ENCODE measurements at places on chromosomes 4 and X.
A peak's percentile ranks its signal among the peaks of the same experiment; 100 is the strongest.

DNA sequence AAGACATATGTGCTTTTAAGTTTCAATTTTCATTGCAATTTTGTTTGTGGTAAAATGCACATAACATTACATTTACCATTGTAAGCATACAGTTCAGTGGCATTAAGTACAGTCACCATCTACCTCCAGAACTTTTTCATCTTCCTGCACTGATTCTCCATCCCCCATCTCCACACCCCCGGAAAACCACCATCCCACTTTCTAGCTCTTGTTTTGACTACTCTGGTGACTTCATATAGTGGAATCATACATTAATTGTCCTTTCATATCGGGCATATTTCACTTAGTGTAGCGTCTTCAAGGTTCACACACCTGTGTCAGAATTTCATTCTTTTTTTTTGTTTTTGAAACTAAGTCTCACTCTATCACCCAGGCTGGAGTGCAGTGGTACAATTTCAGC is 143.5 kb downstream of the GPR143 start:
- H3K4me3 ChIP-seq, result no peak overlapping the region
- no peaks in the 10 kb centered on the region for H3K4me1 ChIP-seq
- no peak for DNase-seq
- no peaks in the 10 kb centered on the region for H3K27me3 ChIP-seq
- H3K27ac ChIP-seq, result no peak overlapping the region

- peaks cover 1% of the 10 kb centered on the region for H3K27me3 ChIP-seq
- no peak overlapping the region for H3K4me3 ChIP-seq
- no peak overlapping the region for H3K27ac ChIP-seq
These were observed 170.9 kb downstream of the FRMPD4 start for GRCh38 chrX:12309040-12309743.

DNA sequence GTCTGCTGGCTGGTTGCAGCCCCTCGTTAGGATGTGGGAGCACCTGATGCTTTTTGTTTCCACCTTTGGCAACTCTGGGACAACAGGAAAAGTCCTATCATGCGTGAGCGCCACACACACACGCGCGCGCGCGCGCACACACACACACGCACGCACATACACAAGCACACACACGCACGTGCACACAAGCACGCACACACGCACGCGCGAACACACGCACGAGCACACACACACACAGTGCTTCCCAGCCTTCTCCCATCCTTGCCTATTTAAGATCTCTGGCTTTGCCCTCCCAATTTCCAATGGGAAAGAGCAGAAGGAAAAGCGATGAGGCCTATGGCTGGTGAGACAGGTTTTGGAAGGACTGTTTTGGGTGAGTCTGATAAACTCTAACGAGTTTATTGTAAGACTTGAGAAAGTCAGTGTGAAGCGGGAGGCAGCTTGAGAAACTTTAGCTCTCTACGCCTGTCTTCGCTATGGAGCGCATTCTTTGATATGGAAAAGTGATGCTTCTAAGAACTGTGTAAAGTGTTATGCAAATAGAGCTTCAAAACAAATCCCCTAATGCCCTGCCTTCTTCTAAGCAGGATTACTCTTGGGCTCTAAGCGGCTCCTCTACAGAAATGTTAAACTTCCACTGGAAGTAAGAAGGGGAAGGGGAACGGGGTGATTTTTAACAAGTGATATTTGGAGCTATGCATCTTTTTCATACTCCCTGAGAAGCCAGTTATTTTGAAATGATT is 11.8 kb downstream of the SUPT20HL1 start:
- no peak overlapping the region for H3K4me3 ChIP-seq
- no peaks in the 10 kb centered on the region for H3K4me1 ChIP-seq
- no peaks in the 10 kb centered on the region for H3K36me3 ChIP-seq
- H3K27me3 ChIP-seq, result peaks cover 25% of the 10 kb centered on the region
- no peak overlapping the region for H3K27ac ChIP-seq

DNA sequence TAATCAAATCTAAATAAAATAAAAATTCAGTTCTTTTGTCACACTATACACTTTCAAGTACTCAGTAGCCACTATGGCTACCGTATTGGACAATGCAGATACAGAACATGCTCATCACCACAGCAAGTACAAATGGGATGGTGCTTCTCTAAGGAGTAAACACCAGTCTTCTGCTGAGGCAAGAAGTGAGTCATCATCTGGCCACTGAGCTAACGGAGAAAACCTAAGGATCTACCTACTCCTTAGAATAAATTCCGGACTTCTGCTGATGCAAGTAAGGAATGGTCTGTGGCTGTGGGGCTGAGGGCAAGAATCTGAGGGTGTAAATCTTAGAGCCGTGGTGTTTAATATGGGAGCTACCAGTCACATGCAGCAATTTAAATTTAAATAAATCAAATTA is 11.3 kb upstream of the RBMXL3 start:
- H3K27me3 ChIP-seq, result peaks cover 21% of the 10 kb centered on the region
- no peak overlapping the region for H3K27ac ChIP-seq
- H3K4me3 ChIP-seq, result no peak overlapping the region
- no peaks in the 10 kb centered on the region for H3K36me3 ChIP-seq
- no peaks in the 10 kb centered on the region for H3K4me1 ChIP-seq

DNA sequence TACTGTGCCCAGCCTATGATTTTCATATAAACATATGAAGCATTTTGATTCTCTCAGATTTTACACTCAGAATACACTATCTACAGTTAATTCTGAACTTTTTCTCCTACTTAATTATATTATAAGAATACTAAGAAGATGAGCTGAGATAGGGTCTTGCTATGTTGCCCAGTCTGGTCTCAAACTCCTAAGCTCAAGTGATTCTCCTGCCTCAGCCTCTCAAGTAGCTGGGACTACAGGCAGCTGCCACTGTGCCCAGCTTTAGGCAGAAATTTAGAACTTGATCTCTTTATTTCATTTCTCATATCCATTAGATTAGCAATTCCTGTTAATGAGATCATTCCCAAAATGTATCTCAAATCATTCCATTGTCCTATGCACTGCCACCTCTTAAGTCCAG is 4.7 kb upstream of the LARP1B start:
- no peaks in the 10 kb centered on the region for H3K36me3 ChIP-seq
- H3K4me3 ChIP-seq, result no peak overlapping the region
- no peak for DNase-seq
- no peaks in the 10 kb centered on the region for H3K27me3 ChIP-seq

- no peaks in the 10 kb centered on the region for H3K36me3 ChIP-seq
- H3K27me3 ChIP-seq, result no peaks in the 10 kb centered on the region
- H3K4me1 ChIP-seq, result no peaks in the 10 kb centered on the region
- no peak for DNase-seq
- no peak overlapping the region for H3K27ac ChIP-seq
These were observed 537.8 kb upstream of the BOD1L1 start for GRCh38 chr4:14165222-14165920.

- no peaks in the 10 kb centered on the region for H3K27me3 ChIP-seq
- no peaks in the 10 kb centered on the region for H3K4me1 ChIP-seq
- DNase-seq, result no peak
- H3K4me3 ChIP-seq, result no peak overlapping the region
These were observed 48.5 kb downstream of the SMIM31 start for GRCh38 chr4:164802301-164802901.

DNA sequence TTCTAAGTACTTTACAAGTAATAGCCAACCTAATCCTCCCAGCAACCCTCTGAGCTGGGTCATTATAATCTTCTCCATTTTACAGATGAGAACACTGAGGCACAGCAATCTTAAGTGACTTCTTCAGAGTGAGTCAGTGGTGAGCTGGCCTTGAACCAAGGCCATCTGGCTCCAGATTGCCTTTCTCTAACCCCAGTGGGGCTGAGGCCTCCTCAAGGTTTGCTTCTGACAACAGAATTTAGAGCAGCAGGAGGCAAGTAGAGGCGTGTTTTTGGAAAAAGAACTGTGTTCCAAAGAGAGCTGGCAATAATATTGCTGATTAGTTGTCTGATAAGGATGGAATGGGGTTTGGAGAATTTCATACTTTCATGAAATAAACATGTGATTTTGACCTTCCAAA is 41.2 kb downstream of the PIR start:
- no peaks in the 10 kb centered on the region for H3K36me3 ChIP-seq
- no peak overlapping the region for H3K27ac ChIP-seq
- no peak overlapping the region for H3K4me3 ChIP-seq
- H3K4me1 ChIP-seq, result peaks cover 9% of the 10 kb centered on the region
- DNase-seq, result peak; percentile 65

GRCh38 chr4:15436513-15436912 is 8.7 kb downstream of the C1QTNF7 start:
- no peaks in the 10 kb centered on the region for H3K4me1 ChIP-seq
- no peak overlapping the region for H3K27ac ChIP-seq
- H3K36me3 ChIP-seq, result no peaks in the 10 kb centered on the region
- no peak overlapping the region for H3K4me3 ChIP-seq
- no peak for DNase-seq

DNA sequence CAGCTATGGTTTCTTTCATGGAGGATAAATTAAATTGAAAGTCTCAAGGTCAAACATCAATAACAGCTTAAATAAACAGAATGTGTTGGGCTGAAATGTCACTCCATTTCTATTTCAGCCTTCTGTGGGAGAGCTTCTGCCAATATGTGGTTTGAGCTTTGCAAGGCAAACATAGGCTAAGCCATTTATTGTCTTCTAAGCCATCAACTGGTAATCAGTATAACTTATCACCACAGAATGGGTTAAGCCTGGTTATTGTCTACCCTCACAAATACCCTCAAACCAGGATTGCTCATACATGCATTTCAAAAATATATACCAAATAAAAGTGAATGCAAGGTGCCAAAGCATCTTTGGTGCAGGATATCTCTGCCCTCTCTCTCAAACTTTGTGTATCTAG is 52.7 kb downstream of the GABRB1 start:
- H3K27ac ChIP-seq, result no peak overlapping the region
- H3K36me3 ChIP-seq, result no peaks in the 10 kb centered on the region
- H3K27me3 ChIP-seq, result no peaks in the 10 kb centered on the region

DNA sequence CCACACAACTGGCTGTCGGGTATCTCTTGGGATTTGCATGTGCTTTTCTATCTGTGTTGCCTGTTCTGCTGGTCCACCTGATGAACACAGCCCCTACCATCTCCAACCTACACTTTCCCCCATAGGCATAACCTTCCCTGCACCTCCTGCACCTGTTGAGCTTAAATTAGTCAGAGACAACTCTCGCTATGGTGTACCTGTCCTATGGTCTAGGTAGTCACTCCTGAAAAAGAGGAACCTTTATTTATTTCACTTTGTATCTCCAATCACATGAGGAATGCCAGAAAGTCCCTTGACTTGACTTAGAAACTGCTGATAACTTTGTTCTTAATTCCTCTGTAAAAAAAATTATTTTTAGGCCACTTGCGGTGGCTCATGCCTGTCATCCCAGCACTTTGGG is 338.1 kb downstream of the DHRSX start:
- H3K36me3 ChIP-seq, result no peaks in the 10 kb centered on the region
- H3K27ac ChIP-seq, result no peak overlapping the region
- no peak for DNase-seq
- H3K4me3 ChIP-seq, result no peak overlapping the region
- no peaks in the 10 kb centered on the region for H3K4me1 ChIP-seq

DNA sequence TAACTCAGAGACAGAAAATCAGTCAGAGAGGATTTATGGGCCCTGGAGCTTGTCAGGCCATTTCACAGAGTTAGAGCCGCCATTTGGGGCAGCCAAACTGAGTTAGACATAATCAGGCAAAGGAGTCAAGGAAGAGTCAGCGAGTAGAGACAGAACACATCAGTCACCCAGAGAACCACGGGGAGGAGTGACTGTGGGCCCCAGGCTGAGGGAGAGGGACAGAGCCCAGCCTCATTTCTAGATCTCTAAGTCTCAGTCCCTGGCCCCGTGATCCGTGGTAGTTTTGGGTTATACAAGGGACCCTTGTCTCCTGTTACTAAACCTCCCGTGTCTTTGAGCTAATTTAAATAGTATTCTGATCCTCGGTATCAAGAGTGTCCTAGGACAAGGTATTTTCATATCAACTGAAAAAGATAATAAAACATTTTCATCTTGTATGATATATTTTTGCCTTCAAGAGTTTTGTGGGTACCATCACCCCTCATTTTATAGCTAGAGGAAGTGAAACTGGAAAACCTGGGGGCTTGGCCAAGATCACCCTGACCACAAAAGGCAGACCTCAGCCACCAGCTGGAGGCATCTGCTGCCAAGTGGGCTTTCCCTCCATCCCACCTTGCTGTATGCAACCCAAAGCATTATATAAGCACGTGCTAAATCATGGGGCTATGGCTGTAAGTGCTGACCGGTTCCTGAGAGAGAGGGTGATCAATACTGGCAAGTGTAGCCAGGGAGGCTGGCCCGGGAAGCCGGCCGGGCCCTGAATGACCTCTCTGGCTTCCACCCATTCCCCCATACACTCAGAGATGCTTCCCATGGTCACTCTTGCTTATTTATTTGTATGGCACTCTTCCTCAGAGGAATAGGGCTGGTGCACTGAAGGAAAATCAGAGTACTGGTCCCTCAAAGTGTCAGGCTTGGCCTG is 204.1 kb downstream of the BCOR start:
- H3K4me3 ChIP-seq, result no peak overlapping the region
- no peaks in the 10 kb centered on the region for H3K36me3 ChIP-seq
- DNase-seq, result no peak
- peaks cover 4% of the 10 kb centered on the region for H3K4me1 ChIP-seq
- no peak overlapping the region for H3K27ac ChIP-seq
- H3K27me3 ChIP-seq, result peaks cover 9% of the 10 kb centered on the region
